ENCODE measurements at places on chromosomes 1 and 21.

DNA sequence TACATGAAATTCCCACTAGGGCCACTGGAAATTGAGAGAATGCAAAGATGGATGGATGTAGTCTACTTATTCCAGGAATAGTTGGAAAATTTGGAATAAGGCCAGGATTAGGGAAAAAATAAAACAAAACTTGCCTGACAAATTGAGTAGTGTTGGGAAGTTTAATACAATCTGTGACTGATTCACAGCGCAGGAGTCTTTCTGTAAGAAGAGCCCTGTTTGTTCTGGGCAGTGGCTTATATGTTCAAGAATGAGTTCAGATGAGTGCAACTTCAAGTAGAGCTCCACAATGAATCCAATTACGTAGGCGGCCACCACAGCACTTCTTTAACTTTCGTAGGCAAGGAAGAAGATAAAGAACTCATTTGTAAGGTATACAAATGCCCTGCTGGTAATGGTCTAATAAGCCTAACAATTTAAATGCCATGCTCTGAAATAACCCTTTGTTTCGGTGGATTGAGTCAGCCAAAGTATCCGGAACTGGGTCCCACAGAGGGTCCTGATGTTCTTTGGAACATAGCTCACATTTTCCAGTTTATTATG, 47.1 kb upstream of the KCNE1 start:
- DNase-seq, result no peak

DNA sequence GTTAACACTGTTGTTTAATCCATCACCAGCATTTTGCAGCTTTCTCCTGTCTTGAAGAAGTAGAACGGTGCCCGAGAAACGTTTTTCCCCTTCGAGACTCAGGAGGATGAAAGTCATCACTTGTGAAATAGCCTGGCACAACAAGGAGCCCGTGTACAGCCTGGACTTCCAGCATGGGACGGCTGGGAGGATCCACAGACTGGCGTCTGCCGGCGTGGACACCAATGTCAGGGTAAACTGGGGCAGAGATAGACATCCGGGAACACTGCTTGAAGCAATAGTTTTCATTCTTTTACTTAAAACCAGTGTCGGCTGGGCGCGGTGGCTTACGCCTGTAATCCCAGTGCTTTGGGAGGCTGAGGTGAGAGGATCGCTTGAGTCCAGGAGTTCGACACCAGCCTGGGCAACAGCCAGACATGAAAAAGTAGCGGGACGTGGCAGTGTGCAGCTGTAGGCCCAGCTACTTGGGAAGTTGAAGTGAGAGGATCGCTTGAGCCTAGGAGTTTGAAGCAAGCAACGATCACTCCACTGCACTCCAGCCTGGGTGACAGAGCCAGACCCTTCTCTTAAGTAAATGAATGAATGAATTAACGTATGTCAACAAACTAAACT, 945 bp downstream of the CHAF1B start:
- no peak for DNase-seq

DNA sequence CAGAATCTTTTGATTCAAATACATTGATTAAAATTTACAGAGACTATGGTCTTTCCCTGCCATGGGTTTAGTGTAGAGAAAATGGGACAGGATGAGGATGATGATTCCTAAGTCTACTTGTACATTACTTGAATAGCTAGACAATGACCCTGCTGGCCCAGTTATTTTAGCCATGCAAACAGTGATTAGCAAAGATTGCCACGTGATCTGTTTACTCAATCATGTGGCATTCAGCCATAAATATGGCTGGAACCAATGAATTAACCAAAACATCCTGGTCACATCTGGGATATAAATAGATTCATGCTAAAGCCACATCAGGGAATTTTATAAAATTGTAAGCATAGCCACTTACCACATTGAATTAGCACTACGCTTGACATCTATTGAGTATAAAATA, 167.3 kb downstream of the PBX1 start:
- no peak for DNase-seq

GRCh38 chr1:108882837-108883236, 6.1 kb downstream of the GPSM2 start:
- DNase-seq, result no peak

- DNase-seq, result no peak
Measured at GRCh38 chr1:53083636-53084588, 21.9 kb downstream of the PODN start.

DNA sequence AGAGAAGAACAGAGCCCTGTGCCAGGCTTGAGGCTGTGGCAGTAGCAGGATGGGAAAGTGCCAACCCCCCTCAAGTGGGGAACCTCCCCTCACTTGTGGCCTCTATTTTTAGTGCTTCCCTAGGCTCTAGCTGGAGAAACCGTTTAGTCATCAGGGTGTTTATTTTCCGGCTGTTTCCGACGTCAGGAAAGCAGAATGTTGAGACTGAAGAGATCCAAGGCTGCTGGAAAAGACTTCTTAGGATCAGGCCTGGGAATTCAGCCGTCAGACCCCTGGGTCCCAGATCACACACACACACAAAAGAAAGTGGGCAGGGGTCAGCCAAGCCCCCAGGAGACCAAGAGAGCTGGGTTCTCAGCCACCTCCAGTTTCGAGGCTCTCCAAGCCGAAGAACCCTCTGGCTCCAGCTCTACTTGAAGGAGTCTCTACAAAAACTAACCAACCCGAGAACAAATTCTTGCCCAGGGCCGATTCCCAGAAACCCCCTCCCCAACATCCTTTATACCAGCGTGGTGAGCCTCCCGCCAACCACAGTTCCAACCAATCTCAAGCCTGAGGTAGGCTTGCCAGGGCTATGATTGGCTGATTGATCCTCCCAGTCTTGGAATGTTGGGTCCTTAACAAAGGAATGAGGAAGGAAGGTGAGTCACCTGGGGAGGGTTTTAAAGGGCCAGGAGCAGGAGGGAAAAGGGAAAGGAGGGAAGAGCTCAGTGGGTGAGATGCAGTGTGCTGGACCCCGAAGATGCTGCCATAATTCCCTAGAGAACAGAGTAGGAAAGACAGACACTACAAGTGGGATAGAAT, 2.5 kb upstream of the MEF2D start:
- DNase-seq, result peak; percentile 58

DNA sequence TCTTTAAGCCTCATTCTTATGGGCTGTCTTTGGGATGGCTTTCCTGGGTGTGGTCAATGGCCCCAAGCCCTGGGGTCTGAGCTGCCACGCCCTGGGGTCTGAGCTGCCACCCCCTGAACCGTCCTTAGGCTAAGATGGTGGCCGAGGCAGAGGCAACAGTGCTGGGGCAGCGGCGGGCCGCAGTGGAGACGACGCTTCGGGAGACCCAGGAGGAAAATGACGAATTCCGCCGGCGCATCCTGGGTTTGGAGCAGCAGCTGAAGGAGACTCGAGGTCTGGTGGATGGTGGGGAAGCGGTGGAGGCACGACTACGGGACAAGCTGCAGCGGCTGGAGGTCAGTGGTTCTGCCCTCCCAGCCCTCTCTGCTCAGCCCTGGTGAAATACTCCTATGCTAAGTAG, 10.3 kb upstream of the TUFT1 start:
- no peak for DNase-seq

DNA sequence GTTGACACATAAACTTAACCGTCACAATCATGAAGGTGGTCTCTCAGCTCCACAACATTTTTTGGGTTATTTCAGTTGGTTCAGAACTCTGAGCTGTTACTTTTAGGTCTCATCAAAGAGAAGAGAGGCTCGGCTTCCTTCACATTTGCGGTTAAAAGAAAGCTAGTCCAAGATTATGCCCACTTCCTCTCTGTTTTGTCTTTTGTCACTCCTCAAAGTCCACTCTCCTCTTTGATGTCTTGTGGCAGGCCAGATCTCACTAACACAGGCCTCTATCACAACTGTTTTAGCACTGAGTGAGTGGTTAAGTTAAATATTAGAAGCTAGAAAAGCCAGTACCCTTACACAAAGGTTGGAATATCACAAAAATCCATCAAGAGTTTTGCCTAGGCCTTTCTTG, 195.7 kb downstream of the FCRL5 start:
- no peak for DNase-seq

- DNase-seq, result no peak
Measured at GRCh38 chr1:84538599-84538998, 32.2 kb upstream of the GNG5 start.

DNA sequence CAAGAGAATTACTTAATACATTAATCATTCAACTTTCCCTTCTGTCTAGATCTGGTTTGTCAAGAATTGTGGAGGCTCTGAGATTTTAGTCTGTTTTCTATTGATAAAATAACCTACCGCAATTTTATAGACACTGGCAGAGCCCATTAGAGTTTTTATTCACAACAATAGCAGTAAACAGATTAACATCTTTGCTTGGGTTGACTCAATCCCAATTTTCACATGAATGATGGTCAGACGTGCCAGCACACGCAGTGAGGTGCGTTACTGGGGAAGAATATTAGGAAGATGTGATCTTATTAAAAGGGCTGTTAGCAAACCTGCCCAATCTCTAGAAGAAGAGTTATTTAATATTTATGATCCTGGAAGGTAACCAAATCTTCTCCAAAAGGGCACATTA, 736.6 kb downstream of the MRPL39 start:
- DNase-seq, result no peak

GRCh38 chr1:29267321-29268070, 31.2 kb downstream of the PTPRU start:
- no peak for DNase-seq

DNA sequence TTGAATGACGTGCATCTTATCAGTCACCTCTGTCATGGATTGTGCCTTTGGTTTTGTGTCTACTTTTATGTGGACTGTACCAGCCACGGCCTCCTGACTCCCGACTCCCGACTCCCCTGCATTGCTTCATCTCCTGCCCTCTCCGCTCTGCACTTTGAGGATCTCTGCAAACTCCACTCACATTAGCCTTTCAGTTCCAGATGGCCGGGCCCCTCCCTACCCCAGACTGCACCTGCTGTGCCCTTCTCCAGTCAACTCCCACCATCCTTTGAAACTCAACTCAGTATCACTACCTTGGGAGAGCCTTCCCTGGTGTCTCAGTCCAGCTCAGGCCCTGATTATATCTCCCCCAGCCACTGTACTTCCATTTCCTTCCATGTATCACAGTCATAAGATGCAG, 71.4 kb downstream of the MDM4 start:
- no peak for DNase-seq

- DNase-seq, result no peak
Measured at GRCh38 chr1:10767282-10767681, 29.2 kb downstream of the CASZ1 start.

DNA sequence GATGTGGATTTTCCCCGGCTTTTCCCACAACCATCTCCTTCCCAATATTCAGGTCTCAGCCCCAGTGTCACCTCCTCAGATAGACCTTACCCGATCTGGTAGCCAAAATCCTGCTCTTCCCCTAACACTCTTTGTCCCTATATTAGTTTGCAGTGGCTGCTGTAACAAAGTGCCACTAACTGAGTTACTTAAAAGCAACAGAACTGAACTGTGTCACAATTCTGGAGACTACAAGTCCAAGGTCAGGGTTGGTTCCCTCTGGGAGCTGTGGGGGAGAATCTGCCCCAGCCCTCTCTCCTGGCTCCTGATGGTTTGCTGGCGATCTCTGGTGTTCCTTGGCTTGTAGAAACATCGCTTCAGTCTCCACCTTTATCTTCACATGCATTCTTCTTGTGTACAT, 64.0 kb downstream of the NENF start:
- no peak for DNase-seq

GRCh38 chr21:37367336-37367702, 746 bp downstream of the DYRK1A start:
- DNase-seq, result no peak

DNA sequence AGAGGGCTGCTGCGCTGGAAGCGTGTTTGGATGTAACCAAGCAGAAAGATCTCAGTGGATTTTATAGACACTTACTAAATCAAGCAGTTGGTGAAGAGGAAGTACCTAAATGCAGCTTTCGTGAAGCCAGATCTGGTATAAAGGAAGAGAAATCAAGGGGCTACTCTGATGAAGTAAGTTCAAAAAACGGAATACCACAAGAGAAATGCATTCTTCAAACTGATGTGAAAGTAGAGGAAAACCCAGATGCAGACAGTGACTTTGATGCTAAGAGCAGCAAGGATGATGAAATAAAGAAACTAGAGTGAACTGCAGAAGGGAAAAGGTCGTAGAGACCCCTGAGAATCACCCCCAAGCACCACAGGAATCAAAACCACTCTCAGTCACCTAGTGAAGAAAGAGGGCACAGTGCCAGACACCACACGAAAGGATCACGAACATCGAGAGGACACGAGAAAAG, 40.8 kb upstream of the NEXN start:
- DNase-seq, result no peak

DNA sequence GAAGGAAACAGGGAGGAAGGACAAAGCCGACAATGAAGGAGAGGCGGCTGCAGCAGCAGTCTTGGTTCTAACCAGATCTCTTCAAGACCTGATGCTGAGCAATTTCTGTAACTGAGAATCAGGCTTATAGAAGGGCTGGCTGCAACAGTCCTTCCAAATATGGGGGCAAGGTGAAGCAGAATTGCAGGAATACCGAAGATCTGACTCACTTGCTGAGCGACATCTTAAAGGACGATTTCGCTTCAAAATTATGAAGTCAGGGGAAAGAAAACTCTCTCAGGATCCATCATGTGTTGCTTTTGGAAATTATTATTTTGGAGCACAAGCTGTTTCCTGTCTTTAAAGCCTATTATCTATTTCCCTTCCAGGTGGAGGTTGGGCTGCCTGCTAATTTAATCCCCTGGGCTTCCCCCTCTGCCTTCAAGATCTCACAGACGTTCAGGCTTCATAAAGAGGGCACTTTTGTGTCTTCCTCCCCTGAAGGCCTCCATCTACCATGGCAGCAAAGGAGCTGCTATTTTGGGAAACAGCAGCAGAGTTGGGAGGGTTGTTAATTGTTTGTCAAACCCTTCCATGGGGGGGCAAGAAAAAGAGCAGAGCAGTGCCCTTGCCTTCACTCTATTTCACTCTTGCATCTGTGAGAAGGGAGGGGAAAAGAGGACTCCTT, 10.8 kb upstream of the IER5 start:
- DNase-seq, result no peak

DNA sequence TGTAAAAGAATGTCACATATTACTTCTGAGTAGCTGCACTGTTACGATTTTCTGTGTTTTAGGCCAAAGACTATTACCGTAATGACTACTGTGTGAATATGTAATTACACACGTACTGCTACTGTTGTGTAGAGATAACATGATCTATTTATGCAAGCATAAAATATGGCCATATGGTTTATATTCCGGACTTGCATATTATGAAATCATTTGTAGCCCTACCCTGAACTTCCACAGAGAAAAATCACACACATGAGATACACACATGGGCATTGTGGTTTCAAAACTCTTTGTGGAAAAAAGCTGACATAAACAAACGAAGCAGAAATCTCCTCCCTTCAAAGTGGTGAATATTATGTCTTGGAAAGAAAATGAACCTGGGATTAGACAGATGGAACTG, 373.0 kb upstream of the ADAMTS5 start:
- DNase-seq, result no peak

GRCh38 chr1:221644663-221645258, 97.1 kb downstream of the DUSP10 start:
- DNase-seq, result no peak

- peak; percentile 84 for DNase-seq
Measured at GRCh38 chr1:33180911-33181890, 642 bp downstream of the TRIM62 start.

DNA sequence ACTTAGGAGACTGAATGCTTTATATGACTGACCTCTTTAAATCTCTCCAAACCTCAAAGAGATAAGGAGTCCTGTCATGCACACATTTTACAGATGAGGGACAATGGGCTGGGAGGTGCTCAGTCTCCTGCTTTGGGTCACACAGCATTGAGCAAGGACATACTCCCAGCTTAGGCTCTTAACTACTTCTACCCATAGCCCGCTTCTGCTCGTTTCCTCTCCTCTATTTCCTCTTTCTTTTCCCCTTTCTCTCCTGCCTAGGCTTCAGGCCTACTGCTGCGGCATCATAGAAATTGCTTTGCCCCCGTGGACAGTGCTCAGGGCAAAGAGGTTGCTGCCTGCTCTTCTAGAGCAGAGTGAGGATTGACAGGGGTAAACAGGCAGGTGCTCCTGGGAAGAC, 12.4 kb upstream of the ZNF691 start:
- no peak for DNase-seq
